NCI-H1436 treated with DMSO at 0.1 percent for 48 hours (cell line): ENCODE measurements at places on chromosomes 16 and 17.

- DNase-seq, result no peak
Measured at GRCh38 chr17:73423806-73424205, 112.0 kb upstream of the CDC42EP4 start.

DNA sequence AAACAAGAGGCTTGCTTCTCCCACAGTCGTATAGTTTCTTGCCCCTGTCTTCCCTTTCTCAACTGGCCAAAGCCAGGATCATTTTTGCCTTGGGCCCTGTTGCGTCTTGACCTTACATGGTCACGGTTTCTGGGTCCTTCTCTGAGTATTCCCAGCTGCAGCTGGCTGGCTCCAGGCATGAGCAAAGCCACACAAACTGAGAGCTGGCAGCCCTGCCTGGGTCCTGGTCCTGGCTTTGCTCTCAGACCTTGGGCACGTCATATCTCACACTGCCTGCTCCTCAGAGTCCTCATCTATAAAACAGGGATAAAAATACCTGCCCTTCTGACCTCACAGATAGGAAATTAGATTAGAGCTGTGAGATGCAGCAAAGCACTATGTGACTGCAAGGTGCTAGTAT, 277.6 kb downstream of the CBLN1 start:
- DNase-seq, result no peak

- no peak for DNase-seq
Measured at GRCh38 chr17:29140631-29141513, 39.3 kb downstream of the MYO18A start.

DNA sequence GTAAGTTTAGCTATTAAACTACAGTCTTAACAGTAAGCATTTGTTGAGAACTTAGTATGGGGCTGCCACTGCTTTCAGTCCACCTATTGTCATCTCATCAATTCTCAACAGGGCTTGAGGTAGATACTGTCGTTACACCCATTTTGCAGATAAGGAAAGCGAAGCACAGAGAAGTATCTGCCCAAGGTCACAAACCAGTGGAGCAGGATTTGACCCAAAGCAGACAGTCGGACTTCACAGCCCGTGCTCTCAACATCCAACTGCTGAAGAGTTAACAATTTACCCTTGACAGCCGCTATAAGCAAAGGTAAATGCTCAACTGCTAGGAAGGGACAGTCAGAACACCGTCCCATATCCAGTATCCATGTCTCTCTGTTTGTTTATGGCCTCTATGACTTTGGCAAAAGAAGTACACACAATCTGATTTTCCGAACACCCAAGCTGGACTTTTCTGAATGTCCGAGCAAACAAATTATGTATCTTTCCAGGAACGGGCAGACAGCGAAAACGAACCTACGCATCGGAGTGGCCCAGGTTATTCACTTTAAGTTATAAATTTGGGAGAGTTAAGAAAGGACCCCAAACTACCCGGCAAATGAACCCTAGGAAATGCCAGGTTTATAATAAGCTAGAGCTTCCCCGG, 1.2 kb downstream of the SIAH1 start:
- DNase-seq, result no peak

DNA sequence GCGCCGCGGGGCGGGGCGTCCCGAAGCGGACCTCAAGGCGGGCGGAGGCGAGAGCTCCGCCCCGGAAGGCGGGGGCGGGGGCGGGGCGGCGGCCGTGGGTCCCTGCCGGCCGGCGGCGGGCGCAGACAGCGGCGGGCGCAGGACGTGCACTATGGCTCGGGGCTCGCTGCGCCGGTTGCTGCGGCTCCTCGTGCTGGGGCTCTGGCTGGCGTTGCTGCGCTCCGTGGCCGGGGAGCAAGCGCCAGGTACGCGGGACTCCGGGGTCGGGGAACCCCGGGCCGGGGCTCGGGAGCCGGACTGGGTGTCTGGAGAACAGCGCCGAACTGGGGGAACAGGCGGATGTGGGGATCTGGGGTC, at the start of gene TNFRSF12A:
TSS of gene TNFRSF12A (plus strand) at position 122 of the 357 bp plus-strand sequence. CDS start at position 152, 30 bp downstream.
- DNase-seq, result no peak

GRCh38 chr16:1426734-1427471, 4.0 kb upstream of the PERCC1 start:
- DNase-seq, result peak; percentile 26

GRCh38 chr17:29905086-29905878, 24.7 kb downstream of the SSH2 start:
- DNase-seq, result no peak

DNA sequence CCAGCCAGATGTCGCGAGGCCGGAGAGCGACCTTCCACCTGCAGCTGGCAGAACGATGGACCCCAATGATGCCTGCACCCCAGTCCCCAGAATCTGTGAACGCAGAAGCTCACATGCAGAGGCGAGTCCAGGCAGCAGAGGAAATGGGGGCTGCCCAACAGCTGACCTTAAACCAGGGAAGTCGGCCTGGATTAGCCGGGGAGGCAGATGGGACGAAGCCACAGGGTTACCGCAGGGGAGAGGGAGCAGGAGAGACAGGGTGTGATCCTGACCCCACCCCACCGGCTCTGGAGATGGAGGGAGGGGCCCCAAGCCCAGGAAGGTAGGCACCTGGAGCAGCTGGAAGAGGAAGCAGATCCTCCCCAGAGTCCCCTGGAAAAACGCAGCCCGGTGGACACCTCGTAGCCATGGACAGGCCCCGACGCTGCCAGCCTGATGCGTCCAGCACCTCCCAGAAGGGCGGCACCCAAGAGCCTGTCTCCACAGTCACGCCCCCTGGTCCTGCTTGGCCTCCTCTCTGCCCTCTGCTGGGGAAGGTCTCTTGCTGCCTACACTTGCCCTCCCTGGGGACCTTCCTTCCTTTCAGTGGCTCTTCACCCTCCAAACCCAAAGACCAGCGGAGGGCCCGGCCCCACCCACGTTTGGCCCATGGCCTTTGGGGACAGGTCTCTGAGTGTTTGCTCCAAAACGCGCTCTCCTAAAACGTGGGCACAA, 37.3 kb downstream of the PIEZO1 start:
- DNase-seq, result peak; percentile 30

GRCh38 chr17:19958023-19958422, 19.6 kb downstream of the AKAP10 start:
- DNase-seq, result no peak

- no peak for DNase-seq
Measured at GRCh38 chr16:85307552-85308364, 195.5 kb upstream of the CIBAR2 start.

DNA sequence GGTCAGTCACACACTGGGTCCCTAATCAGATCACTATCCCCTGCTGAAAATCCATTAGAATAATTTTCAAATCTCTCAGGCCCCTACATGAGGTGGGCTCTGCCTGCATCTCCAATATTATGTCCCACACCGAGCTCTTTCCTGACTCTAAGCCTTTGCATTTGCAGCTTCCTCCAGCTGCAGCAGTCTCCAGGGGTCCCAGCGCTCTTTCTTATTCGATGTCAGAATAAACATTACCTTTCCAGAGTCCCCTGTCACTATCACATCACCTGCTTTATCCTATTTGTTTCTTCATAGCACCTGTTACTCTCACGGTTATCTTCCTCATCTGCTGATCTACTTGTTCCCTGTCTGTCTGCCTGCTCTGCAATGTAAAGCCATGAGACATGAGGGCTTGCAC, 57.3 kb upstream of the MON1B start:
- no peak for DNase-seq

GRCh38 chr17:17737961-17738894, 57.0 kb downstream of the RAI1 start:
- DNase-seq, result no peak
